ENCODE measurements at places on chromosomes 4 and X.

GRCh38 chr4:76616526-76616925 is 181.5 kb downstream of the SHROOM3 start:
- DNase-seq, result no peak

- no peak for DNase-seq
These were observed 18.8 kb downstream of the L1CAM start for GRCh38 chrX:153867139-153867538.

- DNase-seq, result no peak
These were observed 48.4 kb upstream of the PRPS1 start for GRCh38 chrX:107579956-107580355.

- DNase-seq, result no peak
These were observed 380.6 kb downstream of the MAPK10 start for GRCh38 chr4:85979276-85979675.

- no peak for DNase-seq
These were observed 418.2 kb downstream of the CCSER1 start for GRCh38 chr4:90545380-90545779.

DNA sequence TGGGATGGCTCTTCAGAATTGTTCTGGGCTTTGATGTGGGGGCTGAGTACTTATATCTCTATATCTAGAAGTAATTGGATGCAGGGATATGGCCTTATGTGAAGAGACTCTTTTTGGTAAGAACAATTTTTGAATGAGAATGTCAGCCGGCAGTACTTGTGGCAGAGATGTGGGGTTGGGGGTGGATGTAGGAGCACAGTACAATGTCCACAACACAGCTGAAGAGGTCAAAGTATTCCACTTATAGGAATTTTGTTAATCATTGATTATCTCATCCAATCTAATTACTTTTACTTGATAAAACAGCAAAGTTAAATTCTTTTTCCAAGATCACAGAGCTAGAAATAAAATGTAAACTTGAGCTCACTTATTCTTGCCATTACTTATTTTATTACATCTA is 391.4 kb downstream of the TEX13C start:
- no peak for DNase-seq

DNA sequence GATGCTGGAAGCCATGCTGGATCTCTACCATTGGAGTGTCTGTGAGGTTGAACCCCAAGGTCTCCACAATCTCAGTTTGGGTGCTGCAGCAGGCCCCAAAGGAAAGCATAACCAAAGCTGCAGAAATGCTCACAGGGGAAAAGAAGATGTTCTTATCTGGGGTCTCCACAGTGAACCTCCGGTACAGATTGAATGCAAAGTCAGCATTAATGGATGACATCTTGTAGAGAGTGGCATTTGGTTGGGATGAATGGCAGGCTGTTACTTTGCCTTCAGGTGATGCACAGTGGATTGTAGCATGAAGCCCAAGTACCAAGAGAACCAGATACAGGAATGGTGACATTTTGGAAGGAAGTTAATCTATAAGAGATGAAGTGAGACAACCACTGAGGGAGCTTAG is 1.8 kb downstream of the SERPINA7 start:
- DNase-seq, result no peak

GRCh38 chr4:185004562-185005218 is 13.6 kb upstream of the HELT start:
- no peak for DNase-seq

GRCh38 chr4:48027653-48028052 is 11.1 kb downstream of the NIPAL1 start:
- DNase-seq, result no peak

DNA sequence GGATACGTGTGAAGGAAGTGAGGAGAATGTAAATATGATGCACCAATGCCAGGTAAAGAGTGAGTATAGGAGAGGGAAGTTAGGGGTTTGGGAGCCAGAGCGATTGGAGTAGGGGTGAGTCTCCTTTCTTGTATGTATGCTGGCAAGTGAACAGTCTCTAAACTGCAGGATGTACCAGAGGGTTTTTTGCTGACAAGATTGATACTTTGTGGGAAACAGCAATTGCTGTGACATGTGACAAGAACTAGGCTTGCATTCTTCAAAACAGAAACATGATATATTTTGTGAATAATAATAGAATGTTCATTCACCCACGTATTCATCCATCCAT is 706 bp downstream of the CHIC1 start:
- no peak for DNase-seq

- no peak for DNase-seq
These were observed 39.0 kb upstream of the RASGEF1B start for GRCh38 chr4:81510643-81511178.

- no peak for DNase-seq
These were observed 666.2 kb downstream of the KCTD8 start for GRCh38 chr4:43782391-43782790.

GRCh38 chrX:41522081-41522480 is 74.9 kb downstream of the NYX start:
- no peak for DNase-seq

DNA sequence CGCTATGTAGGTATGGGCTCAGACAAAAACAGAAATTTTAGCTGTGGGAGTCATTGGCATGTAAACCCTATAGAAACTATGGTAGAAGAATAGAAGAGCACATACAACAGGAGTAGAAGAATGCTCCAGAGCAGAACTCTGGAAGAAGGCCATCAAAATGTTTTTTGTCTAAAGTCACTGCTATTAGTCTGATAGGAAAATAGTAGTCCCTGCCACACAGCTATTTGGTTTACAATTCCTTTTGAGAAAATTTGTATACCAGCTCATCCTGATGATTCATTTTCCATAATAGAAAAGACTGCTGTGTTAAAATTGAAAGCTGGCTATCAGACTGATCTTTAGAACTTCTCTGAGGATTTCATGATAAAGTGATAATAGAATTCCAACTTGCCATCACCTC is 32.8 kb upstream of the ADAD1 start:
- no peak for DNase-seq

Data from stimulated activated CD8-positive, alpha-beta memory T cell treated with anti-CD3 and anti-CD28 coated beads, Interleukin-7, amount 100 ng/mL, for 1 hour (primary cell).